ENCODE measurements at places on chromosomes 16 and 17.

GRCh38 chr16:86515413-86515776 is 5.1 kb downstream of the FOXF1 start:
- no peak for DNase-seq

DNA sequence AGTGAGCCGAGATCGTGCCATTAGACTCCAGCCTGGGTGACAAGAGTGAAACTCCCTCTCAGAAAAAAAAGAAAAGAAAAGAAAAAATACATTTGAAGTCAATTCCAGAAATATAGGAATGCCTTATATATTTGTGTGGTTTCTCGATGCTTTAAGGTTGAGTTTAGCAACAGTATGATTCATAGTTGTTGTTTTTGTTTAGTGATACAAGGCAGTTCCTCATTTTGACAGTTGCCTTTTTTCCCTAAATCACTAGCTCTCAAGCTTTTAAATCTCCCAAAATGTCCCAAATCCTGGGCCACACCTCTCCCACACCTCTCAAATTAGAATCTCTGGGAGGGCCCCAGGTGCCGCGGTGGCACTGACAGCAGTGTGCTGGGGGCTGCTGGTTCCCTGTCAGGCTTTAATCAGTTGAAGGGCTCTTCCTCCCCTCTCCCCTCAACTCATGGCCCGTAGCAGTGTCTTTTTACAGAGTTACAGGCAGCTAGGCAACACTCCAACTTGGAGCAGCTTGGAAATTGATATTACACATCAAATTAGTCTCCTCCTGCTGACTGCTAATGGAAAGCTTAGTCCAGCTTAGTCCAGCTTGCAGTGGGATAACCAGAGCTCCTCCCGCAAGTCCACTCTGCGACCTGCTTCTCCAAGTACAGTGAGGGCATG is 58.4 kb downstream of the EPN2 start:
- DNase-seq, result no peak

GRCh38 chr16:54240271-54241129 is 46.1 kb downstream of the IRX3 start:
- no peak for DNase-seq

GRCh38 chr16:68324780-68325357 is 14.1 kb downstream of the PRMT7 start:
- DNase-seq, result no peak

DNA sequence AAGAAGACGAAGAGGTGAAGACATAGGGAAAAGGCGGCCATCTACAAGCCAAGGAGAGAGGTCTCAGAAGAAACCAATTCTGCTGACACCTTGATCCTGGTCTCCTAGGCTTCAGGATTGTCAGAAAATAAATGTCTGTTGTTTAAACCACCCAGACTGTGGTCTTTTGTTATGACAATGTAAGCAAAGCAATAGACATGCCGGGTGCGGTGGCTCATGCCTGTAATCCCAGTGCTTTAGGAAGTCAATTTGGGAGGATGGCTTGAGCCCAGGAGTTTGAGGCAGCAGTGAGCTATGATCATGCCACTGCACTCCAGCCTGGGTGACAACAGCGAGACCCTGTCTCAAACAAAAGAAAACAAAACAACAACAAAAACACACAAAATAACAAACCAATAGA is 64.4 kb downstream of the HAPSTR1 start:
- no peak for DNase-seq

DNA sequence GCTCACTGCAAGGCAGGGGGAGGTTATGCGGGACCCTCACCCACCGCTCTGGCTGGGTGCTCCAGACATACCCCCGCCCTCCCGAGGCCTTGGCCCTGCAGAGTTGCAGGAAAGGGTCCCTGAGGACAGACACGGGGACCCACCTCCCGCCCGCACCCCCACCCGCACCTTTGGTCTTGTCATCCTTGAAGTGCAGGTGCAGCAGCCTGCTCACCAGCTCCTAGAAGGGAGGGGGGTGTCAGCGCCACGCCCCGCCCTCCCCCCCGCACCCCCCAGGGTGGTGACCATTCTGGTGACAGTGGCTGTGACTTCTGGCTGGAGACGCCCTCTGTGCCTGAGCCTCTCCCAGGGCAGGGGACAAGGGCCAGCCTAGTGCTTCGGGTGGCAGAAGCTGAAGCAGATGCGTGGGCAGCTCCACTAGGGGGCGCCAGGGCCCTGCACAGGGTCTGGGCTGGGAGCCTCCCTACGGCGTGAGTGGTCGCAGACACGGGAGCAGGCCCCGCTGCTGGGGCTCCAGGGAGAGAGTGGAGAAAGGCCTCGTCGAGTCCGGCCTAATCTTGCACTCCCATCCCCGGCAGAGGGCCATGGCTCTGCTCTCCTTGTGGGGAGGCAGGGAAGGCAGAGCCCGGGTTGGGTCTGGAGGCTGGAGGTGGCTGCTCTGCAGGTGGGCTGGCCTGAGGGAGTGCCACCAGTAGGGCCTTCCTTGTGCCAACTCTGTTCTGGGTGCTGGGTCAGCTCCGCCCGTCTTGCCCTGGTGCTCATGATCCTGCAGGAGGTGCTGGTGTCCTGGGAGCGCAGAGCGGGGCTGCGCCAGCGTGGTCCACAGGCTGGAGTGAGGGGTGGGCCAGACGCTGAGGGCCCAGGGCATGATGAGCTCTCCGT is 2.7 kb downstream of the CENPX start:
- peak; percentile 44 for DNase-seq

DNA sequence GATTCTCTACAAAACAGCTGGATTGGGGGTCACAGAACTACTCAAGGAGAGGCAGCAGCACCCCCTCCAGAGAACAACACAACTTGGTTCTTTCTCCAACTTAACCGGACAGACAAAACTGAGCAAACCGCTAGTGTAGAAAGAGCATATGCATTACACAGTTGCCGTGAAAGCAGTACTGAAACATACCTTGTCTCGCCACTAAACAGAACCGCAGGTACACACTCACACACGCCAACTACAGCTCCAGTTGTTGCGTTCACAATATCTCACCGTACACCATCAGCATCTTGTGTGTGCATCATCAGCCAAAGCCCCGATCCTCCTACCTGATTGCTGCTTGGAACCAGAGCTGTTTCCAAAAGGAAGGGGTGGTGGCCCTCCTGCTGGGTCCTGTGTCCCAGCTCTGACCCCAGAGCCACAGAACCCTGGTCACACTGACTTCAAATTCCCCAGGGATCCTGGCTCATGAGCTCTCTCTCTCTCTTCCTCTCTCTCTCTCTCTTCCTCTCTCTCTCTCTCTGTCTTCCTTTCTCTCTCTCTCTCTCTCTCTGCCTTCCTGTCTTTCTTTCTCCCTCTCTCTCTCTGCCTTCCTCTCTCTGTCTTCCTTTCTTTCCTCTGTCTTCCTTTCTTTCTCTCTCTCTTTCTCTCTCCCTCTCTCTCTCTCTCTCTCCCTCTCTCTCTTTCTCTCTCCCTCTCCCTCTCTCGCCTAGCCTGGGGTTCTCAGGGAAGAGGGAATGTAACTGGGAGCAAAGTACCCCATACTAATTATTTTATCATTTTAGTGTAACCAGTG is 8.4 kb downstream of the PIMREG start:
- DNase-seq, result no peak

DNA sequence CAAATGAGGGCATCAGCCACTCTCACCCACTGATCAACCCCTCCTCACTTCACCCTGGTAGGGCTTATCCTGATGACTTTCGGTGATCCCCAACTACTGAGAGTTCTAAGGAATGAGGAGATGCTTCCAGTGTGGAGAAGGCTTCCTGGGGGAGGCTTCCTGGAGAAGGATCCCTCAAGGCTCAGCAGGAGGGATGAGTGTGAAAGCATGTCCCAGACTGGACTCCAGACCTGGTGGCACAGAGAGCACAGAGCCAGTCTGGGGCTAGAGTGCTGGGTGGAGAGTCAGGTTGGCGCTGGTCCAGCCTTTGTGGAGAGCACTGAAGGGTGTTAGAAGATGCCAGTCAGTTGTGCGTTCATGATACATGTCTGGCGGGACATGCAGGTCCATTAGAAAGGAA is 53.7 kb downstream of the PLD6 start:
- no peak for DNase-seq

DNA sequence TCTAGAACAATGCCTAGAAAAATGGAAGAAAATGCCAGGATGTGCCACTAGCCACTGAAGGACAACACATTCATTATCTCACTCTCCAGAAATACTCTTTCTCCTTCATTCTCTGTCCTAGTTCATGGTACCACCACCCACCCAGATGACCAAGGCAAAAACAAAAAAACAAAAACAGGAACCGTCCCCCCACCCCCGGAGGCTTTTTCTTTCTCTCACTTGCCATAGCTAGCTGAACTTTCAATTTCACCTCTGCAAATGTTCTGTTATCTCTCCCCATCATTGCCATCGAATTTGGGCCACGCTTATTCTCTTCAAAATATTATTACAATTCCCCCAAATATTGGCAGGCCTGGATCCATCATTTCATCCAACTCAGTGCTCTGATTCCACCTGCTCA is 49.0 kb downstream of the SOX9 start:
- DNase-seq, result no peak

DNA sequence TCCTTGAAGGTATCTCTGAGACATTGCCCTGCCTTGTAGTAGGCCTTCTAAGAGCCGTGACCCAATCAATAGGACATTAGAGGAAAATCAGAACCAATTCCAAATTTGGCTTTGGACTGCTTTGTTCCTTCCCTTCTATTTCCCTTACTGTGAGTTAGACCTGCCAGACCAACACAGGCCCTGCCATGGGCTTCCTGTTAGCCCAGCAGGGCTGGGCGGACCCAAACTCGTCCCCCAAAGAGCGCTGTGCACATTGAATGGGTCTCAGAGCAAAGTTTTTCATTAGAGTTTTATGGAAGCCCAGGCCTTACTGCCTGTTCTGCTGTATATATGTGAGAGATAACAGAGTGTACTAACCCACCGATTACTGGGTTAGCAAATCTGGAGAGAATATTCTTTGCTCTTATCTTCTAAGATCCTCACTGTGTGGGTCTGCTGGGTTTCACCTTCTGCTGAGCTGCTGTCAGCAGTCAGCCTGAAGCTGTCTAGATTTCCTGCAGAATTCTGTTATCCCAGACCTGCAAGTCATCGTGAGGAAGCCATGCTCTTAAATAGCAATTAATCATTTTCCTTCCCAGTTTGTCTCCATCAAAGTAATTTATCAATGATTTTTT is 5.7 kb downstream of the ARHGAP44 start:
- DNase-seq, result no peak

- no peak for DNase-seq
Measured at GRCh38 chr17:385836-386140, 33.2 kb upstream of the RPH3AL start.

GRCh38 chr17:214881-215331 is 33.5 kb upstream of the DOC2B start:
- DNase-seq, result no peak

- no peak for DNase-seq
Measured at GRCh38 chr16:1180549-1181403, 27.9 kb downstream of the CACNA1H start.

- DNase-seq, result no peak
Measured at GRCh38 chr16:31129568-31130335, 5.8 kb downstream of the PRSS8 start.

DNA sequence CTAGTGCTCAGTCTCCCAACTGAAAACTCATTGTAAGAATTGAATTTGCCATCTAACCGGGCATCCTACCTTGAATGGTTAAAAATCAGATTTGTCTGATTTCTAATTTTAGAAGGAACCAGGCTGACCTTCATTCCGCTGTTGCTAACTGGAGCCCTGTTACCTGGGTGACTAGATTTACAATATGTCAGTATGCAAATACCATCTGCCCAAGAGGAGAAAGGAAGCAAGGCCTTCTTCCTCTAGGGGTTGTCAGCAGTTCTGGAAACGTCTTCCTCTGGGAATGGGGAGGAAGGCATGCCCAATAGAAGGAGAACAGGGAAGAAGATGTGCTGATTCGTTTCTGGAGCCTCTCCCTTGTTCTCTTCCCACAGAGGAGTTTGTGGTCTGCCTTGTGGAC is 137.9 kb downstream of the PITPNC1 start:
- DNase-seq, result no peak

DNA sequence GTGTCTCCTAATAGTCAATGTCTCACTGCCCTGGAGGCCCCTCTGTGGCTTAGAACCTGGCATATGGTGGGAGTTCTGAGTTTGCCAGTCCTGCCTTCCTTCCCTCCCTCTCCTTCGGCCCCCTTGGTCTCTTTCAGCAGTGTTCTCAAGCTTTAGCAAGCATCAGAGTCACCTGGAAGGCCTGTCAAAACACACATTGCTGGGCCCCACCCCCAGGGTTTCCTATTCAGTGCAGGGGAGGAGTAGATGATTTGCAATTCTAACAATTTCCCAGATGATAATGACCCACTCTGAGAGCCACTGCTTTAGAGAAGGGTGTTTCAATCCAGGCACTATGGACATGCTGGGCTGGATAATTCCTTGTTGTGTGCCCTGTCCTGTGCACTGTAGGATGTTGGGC is 26.4 kb upstream of the TMEM220 start:
- no peak for DNase-seq

GRCh38 chr17:79794659-79795511 is 2.0 kb downstream of the CBX8 start:
- no peak for DNase-seq

GRCh38 chr17:78128551-78129350 is at the start of gene TMC6:
TMC6 (minus strand) TSS chr17:78128755; CDS start chr17:78126832, 1,923 bp downstream.
- DNase-seq, result peak; percentile 32

GRCh38 chr17:40093580-40094201 is 6.7 kb downstream of the NR1D1 start:
- no peak for DNase-seq

GRCh38 chr17:34306466-34306865 is 12.8 kb upstream of the CCL8 start:
- DNase-seq, result no peak

DNA sequence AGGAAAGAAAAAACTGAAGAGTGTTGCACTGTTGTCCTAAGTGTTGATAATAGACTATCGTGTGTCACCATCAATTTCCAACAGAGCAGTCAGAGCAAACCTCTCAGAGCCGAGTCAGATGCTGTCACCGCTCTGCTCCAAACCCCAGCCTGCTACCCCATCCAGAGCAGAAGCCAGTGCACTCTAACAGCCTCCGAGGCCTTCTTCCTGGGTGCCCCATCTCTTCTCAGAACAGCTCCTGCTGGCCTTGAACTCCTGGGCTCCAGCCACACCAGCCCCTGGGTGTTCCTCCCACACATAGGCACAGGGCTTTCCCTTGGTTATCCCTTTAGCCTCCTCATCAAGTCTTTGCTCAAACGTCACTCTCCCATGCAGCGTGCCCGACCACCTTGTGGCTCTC is 21.0 kb downstream of the MEIOB start:
- no peak for DNase-seq

All from NCI-H1436 (cell line).